ENCODE measurements at places on chromosomes 2 and 18.

- DNase-seq: no peak
Measured at GRCh38 chr2:36405183-36405582, 49.6 kb downstream of the CRIM1 start.

GRCh38 chr2:132477962-132478361 is 61.4 kb downstream of the GPR39 start:
- no peak for DNase-seq

DNA sequence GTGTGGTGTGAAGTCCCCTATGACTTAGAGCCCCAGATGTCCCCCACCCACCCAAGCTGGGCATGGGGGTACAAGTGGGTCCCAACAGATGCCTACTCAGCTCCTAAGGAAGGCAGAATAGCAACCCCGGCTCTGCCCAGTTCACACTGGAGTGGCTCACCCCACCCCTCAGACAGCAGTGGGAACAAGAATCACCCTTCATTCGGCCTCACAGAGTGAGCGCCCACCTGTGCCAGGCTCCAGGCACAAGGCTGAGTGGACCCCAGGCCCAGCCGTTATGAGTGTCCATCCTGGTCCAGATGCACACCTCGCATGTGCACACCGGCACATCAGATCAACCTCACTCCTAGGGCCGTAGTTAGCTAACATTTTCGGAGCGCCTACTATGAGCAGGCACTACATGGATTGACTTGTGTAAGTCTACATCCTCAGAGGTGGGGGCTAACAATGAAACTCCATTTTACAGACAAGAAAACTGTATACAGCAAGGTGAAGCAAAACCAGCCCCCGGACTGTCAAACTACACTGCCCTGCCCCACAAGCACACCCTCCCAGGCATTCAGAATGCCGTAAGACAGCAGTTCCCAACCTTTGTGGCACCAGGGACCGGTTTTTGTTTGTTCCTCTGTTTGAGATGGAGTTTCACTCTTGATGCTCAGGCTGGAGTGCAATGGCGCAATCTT is 2.8 kb upstream of the ASTL start:
- DNase-seq: no peak

GRCh38 chr2:57806449-57806968 is 240.1 kb upstream of the VRK2 start:
- DNase-seq: no peak

DNA sequence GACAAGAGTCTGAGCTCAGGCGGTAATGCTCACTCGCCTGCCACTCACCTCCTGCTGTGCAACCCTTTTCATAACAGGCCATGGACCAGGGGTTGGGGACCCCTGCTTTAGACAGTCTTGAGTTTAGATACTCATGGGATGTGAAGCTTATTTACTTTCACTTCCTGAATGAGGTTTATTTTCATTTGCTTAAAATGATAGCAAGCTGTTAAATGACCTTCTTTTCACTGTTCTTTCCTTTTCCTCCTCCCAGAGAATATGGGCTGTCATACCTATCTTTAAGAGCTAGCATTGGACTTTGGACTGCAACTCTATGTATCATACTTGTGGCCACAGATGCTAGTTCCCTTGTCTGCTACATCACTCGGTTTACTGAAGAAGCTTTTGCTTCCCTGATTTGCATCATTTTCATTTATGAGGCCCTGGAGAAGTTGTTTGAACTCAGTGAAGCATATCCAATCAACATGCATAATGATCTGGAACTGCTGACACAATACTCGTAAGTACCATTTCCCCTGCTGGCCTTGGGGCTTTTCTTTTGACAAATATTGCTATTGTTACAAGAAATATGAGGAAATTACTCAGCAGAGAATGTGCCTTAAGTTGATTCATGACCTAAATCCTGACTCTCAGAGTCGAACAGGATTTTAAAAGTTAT is 168.5 kb downstream of the DPP4 start:
- no peak for DNase-seq

DNA sequence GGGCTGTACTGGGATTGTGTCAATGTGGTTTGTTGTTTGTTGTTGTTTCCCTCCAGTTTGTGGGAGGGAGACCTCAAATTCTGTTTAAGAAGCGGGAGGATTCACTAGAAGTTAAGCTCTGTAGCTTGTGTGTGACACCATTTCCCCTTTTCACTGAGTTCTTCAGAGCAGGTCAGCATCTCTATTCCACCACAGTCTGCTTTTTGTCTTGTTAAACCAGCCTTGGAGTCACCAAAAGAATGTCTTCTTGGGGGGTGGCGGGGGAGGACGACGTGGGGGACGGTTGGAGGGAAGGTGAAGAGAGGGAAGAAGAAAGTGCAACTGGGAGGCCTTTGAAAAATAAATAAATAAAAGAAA is 2.3 kb upstream of the BCL11A start:
- DNase-seq: no peak

DNA sequence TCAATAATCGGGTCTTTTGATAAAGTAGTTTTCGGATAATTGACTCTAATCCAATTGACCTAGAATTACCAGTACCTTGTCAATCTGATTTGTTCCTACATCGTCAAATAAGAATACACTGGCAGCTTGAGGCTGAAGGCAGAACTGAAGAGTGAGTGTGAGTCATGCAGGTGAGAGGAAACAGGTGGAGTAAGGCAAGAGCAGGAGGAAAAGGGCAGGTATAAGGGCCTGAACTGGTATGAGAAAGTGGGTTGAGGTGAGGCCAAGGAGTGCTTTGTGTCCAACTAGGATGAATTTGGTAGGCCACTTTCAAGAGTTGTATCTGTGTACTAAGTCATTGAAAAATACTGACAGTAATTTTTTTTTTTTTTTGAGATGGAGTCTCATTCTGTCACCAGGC is 186.0 kb downstream of the ZNF385B start:
- no peak for DNase-seq

GRCh38 chr18:54335638-54336173 is 22.0 kb downstream of the STARD6 start:
- no peak for DNase-seq

DNA sequence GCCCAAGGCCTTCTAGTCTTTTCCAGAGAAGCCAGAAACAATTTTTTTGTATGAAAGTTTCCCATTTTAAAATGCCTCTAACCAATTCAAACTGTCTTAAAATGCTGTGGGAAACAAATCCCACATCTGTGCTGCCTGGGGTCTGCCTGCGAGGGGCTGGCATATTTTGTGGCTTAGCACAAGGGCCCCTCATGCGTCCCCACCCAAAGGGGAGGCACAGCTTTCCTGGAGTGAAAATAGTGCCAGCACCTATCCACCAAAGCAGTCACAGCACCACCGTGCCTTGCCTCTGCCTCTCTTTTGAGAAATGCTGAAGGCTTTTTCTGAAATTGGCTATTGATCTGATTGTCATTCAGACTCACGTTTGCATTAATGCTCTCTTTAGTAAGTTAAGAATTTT is 22.2 kb upstream of the GNAL start:
- DNase-seq: no peak

- no peak for DNase-seq
Measured at GRCh38 chr2:43317680-43318079, 91.3 kb upstream of the ZFP36L2 start.

- no peak for DNase-seq
Measured at GRCh38 chr2:230324503-230324902, 2.5 kb upstream of the SP140L start.
